Esophagus squamous epithelium (tissue), 5 donors: ENCODE measurements at places on chromosomes 5 and 9.

DNA sequence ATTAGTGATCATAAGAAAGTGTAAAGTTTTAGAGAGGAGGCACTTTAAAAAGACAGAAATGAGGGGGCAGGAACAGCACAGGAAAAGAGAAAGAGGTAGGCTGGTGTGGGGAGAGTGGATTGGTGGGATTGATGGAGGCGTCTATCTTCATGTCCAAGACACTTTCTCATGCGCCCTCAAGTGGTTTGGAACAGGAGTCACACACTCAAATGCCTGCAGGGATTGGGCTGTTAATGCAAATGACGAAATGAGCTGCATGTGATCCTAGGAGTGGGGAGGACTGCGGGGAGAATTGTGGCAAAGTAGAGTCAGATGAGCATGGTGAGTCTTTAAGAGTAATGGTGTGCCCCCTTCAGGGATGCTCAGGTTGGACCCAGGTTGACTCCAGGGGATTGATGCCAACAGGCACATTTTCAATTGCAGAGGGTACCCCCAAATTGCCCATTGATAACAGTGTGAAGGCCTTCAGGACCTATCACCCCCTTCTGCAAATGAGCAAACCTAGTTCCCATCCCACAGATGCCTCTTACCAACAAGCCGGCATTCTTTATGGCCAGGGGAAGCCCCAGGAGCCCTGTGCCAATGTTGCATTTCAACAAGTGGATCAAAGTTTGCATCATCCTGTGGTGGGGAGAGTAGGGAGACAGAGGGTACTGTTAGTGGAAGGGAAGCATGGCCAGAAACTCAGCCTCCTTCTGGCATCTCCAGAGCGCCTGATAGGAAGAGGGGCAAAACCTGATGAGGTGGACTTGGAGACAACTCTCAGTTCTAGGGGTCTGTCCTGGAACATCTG, 5.3 kb downstream of the SLC36A3 start:
- no peak for DNase-seq

GRCh38 chr9:123468541-123468940, 112.5 kb downstream of the CRB2 start:
- no peak for DNase-seq

GRCh38 chr5:170896779-170897178, 35.0 kb downstream of the RANBP17 start:
- no peak for DNase-seq

DNA sequence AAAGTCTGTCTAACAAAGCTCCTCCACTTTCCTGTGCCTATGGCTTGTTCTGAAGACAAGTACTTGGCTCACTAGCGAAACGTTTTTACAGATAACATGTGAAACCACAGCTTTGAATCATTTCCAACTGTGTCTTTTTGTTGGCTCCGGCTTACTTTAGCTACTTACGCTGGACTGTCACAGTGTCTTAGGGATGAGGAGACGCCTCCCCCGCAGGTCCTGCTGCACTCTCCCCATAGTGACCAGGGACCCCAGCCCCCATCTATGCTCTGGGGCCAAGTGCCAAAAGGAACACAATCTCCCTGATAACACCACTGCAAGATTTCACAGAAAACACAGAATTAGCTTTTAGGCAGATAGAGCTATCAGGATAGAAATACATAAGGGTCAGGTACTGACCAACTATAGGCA, 219.1 kb downstream of the ADAMTS6 start:
- DNase-seq, result no peak

GRCh38 chr5:175572886-175573285, 85.0 kb upstream of the HRH2 start:
- DNase-seq, result no peak

GRCh38 chr5:78985725-78986223, 664 bp upstream of the ARSB start:
- no peak for DNase-seq

- no peak for DNase-seq
Observed at GRCh38 chr9:99828054-99828416, 6.3 kb downstream of the NR4A3 start.

GRCh38 chr9:91234523-91234922, 127.2 kb downstream of the AUH start:
- no peak for DNase-seq

DNA sequence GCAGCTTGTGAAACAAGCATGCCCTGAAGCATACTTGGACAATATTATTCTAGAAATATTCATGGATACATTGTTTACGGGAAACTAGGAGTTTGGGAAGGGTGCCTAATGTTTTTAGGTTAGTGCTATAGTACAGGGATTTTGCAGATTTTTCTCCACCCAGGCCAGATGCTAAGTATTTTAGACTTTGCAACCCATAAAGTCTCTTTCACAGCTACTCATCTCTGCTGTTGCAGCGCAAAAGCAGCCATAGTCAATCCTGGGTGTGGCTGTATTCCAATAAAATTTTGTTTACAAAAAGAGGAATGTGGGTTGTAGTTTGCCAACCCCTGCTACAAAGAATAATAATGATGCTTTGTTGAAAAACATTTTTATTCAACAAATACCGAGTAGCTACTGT, 106.2 kb downstream of the CEMIP2 start:
- DNase-seq, result no peak

GRCh38 chr9:133351526-133351907, 3.5 kb downstream of the RPL7A start:
- no peak for DNase-seq

DNA sequence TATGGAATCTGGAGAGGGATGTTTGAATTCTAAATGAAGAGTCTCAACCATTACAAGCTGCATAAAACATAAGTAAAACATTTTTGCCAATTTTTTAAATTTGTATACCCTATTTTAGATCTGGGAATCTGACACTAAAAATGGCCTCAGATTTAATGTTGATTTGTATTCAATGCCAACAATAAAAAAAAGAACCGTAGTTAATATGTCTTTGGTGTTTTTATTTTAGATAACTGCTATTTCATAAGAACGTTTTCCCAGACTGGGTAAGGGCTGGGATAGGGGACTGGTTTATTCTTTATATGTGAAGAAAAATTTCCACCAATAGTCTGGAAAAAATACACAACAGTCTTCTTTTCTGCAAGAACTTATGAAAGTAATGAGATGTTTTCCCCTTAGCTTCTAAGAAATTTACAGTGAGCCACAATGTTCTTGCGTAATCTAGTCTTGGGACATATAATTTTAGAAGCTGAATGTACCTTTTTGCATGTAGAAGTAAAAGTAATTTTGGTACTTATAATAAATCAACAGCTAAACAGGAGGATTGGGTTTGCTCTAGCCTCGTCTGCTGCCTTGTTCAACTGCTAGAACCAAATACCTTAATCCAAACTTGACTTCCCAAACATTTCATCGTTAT, 244.6 kb upstream of the EFNA5 start:
- DNase-seq, result no peak

- no peak for DNase-seq
Observed at GRCh38 chr9:135303280-135303647, 176.3 kb upstream of the PPP1R26 start.

GRCh38 chr9:82443312-82443711, 454.7 kb downstream of the SPATA31D1 start:
- no peak for DNase-seq

DNA sequence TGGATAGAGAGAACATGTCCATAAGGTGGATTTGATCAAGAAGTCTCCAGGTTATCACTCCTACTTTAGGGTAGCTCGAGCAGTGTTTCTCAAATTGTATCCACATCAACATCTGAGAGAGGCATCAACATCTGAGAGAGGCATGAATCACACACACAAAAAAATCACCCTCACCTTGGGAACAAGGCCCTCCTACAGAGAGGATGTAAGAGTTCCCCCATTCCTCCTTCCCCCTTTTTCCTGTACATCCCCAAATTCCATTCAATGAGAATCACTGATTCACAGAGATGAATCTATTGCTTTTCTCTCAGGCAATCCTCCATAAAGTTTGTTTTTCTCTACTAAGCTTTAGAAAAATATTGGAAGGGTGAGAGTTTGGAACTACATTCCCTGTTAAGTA, 233.4 kb upstream of the CDH6 start:
- DNase-seq, result no peak

- no peak for DNase-seq
Observed at GRCh38 chr5:113546703-113547183, 33.2 kb downstream of the YTHDC2 start.

GRCh38 chr5:149044453-149045088, 18.3 kb downstream of the SH3TC2 start:
- DNase-seq, result no peak

DNA sequence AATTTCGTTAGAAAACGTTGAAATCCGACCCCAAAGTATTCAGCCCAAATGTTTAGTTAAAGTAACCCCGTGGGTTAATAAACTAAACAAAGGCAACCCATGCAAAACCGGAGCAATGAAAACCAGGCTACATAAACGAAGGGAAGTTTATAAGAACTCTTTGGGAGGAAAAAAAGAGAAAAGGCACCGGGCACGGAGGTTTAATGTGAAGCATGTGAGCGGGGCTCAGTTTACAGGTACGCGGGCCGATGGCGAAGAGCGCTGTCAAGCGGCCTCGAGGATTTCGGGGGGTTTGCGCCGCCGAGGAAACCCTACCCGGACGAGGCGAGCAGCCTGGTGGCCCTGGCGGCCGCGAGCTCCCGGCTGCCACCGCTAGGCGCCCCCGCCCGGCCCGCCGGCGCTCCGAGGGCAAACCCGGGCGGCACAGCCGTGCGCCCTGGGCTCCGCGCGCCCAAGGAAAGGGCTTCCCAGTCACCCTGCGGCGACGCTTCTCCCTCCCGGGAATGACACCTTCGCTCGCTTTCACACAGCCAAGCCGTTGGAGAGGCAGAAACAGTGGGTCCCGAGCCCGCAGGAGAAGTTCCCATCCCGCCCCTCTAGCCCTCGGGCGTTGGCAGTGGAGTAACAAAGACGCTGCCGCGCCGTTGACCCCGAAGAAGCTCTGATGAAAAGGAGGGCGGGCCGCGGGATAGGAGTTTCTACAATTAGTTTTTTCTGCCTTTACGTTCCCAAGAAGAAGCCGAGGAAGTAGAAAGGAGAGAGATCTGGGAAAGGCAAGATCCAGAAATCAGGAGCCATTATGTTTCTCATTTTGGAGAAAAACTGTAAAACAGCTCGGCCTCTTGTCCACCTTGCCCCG, 126.0 kb downstream of the TMEM174 start:
- no peak for DNase-seq

DNA sequence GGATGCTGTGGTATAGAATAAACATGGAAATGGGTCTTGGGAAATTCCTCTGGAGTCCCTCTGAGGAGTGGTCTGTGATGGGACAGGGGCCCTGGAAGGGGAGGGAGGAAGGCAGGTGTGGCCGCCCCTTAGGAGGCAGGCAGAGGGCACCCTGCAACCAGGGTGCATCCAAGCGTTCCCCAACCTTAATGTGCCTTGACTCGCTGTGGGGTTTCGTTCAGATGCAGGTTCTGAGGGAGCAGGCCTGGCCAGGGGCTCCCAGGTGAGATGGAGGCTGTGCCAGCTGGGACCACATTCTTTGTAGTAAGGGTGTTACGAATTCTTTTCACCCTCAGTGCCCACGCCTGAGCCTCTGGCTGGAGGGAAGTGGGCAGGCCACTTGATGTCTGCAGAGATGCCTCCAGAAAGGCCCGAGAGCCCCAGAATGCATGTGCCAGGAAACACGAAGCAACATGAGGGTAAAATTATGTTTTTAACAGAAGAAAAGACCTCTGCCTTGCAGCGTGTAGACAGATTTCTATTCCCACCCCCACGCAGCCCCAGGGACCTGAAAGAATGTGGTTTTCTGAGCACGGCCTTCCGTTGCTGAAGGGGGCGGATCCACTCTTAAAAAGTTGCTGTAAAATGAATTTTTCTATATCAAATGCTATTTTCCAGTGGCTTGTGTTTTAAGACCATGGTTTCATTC, 150.4 kb upstream of the IER5L start:
- DNase-seq, result no peak

DNA sequence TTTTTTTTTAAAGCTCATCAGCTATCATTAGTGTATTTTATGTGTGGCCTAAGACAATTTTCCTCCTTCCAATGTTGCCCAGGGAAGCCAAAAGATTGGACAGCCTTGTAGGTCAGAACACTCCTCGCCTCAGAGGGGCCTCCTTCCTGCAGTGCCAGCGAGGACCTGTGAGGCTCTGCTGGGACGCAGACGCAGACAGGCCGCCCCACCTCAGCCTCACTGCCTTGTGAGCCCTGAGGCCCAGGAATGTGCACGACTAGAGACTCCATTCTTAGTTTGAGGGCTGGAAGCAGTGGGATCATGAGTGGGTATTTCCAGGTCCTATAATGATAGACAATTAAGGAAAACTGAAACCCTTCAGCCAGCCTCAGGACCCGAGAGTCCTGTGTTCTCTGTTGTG, 85.4 kb downstream of the PJA2 start:
- no peak for DNase-seq

- no peak for DNase-seq
Observed at GRCh38 chr9:128190516-128191405, 611 bp downstream of the CIZ1 start.

GRCh38 chr9:128792134-128792533, 5.1 kb downstream of the TBC1D13 start:
- no peak for DNase-seq

DNA sequence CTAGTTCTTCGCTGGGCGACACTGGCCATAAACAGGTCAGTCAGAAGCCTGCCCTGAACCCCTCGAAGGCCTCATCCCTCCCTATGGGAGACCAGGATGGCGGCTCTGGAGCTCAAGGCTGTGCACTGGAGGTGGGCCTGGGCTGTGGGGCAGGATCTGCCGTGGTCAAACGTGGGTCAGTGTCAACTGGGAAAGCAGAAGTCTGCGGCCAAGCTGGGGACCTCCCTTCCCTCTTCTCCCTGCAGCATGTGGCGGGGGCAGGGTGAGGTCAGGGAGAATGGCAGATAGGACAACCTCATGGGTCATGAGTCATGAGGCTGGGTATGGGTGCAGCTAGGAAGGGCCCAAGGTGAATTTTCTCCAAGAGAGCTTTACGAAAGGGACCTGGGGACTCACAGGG, 132.9 kb downstream of the RXRA start:
- DNase-seq, result no peak

GRCh38 chr5:6452622-6453504, 4.2 kb downstream of the UBE2QL1 start:
- no peak for DNase-seq

DNA sequence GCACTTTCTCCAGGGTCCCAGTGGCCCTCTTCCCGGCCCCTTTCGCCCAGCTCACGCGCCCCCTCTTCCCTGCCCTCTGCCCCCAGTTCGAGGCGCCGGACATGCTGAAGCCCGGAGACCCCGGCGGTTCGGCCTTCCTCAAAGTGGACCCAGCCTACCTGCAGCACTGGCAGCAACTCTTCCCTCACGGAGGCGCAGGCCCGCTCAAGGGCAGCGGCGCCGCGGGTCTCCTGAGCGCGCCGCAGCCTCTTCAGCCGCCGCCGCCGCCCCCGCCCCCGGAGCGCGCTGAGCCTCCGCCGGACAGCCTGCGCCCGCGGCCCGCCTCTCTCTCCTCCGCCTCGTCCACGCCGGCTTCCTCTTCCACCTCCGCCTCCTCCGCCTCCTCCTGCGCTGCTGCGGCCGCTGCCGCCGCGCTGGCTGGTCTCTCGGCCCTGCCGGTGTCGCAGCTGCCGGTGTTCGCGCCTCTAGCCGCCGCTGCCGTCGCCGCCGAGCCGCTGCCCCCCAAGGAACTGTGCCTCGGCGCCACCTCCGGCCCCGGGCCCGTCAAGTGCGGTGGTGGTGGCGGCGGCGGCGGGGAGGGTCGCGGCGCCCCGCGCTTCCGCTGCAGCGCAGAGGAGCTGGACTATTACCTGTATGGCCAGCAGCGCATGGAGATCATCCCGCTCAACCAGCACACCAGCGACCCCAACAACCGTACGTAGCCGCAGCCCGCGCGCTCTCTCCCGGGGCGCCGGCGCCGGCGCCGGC, 1.0 kb downstream of the PRDM6 start:
- DNase-seq, result no peak
